Stimulated activated CD4-positive, alpha-beta T cell treated with anti-CD3 and anti-CD28 coated beads, Interleukin-15, amount 100 ng/mL, for 1 hour (primary cell): ENCODE measurements at places on chromosomes 16 and 17.

DNA sequence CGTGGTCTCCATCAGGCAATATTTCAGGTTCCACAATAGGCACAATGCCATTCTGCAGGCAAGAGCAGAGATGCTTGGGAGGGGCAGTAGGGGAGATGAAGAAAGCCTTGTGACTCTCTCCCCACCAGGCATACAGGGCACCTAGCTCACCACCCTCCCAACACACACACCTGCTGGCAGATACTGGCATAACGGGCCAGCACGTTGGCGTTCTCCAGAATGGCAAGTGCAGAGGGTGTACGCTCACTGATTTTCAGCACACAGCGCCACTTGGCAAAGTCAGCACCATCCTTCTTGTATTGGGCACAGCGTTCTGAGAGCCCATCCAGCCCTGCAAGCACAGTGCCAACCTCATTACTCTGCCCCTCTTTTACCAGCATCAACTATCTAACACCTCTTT is 2.2 kb downstream of the ALDOC start:
- no peak for DNase-seq

- no peak for DNase-seq
These were observed 14.3 kb upstream of the HNF1B start for GRCh38 chr17:37759014-37759637.

GRCh38 chr17:30570191-30570590 is 93.0 kb downstream of the GOSR1 start:
- no peak for DNase-seq

DNA sequence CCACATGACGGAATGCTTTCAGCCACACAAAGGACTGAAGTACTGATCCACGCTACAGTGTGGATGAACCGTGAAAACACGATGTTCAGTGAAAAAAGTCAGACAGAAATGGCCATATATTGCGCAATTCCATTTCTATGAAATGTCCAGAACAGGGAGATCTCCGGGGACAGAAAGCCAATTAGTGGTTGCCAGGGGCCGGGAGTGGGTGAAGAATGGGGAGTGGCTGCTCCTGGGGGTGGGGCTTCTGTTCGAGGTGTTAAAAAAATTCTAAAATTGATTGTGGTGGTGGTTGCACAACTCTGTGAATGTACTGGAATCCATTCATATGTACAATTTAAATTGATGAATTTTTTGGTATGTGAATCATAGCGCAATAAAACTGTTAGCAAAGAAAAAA is 154.8 kb upstream of the HSBP1 start:
- DNase-seq = no peak

- no peak for DNase-seq
These were observed 4.5 kb upstream of the IRX3 start for GRCh38 chr16:54290833-54291655.

- no peak for DNase-seq
These were observed 335.6 kb upstream of the ASIC2 start for GRCh38 chr17:33628500-33629346.

- no peak for DNase-seq
These were observed 334.1 kb downstream of the TOX3 start for GRCh38 chr16:52212841-52213240.

GRCh38 chr16:53018834-53019416 is 33.8 kb downstream of the CHD9NB start:
- DNase-seq = no peak

DNA sequence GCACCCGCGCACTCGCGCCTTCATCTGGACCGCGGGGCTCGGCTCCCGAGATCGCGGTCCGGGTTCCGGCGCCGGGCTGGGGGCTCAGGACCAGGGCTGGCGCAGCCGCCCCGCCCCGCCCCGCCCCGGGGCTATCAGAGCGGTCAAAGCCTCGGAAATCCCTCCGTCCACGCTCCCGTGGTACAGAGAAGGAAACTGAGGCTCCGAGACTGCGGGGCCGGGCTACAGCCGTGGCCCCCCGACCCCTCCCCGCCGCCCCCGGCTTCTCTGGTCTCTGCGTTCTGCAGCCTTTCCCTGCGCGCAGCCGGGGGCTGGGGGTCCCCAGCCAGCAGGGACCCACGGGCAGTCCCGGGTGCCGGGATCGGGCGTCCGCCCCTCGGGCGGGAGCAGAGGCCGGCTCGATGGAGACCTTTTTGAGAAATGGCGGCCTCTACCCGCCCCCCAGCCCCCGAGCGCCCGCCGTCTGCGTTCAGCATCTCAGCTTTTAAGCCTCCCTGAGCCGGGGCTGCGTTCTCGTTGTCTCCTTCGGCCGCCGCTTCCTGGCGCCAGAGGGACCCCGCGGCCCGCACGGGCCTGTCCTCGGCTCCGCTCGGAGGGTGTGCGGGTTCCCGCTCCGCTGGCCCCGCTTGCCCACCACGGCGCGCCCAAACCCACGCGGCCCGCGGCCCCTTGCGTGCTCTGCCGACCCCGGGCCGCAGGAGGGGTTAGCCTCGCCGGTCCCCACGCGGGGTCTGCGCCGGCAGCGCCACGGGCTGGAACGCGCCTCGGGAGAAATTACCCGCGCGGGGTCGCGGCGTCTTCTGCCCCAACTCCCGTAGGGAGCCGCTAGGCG is 1.5 kb upstream of the NPTX1 start:
- DNase-seq = no peak

GRCh38 chr17:17682293-17682736 is 1.1 kb downstream of the RAI1 start:
- DNase-seq = no peak
